ENCODE measurements at places on chromosomes 5 and 9.

DNA sequence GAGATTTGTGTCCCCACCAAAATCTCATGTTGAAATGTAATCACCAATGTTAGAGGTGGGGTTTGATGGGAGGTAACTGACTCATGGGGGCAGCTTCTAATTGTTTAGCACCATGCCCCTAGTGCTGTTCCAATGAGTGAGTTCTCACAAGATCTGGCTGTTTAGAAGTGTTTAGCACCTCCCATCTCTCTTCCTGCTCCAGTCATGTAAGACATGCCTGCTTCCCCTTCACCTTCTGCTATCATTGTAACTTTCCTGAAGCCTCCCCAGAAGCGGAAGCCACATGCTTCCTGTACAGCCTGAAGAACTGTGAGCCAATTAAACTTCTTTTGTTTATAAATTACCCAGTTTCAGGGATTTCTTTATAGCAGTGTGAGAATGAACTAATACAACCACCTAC lies 170.5 kb downstream of the NDUFS4 start:
- no peak for DNase-seq

GRCh38 chr5:56075361-56075760 lies 80.6 kb upstream of the IL6ST start:
- DNase-seq, result no peak

- DNase-seq, result no peak
These were observed 30.6 kb upstream of the ADAMTS6 start for GRCh38 chr5:65512170-65512937.

DNA sequence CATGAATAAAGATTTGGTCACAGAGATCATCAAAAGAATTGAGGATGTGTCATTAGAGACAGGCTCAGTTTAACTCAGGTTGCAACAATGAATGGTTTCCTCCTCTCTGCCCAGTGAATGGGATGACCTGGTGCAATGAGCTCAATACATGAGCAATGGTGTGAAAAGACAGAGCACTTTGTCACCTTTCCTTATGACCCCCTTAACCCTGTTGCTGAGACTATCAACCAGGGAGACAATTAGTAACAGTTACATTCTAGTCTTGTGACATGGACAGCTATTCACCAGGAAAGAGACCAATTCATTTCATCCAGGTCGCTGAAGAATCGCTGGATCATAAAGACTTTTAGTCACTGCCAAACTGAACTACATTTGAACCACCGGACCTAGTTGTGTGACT lies 19.9 kb upstream of the CDH6 start:
- DNase-seq, result no peak

DNA sequence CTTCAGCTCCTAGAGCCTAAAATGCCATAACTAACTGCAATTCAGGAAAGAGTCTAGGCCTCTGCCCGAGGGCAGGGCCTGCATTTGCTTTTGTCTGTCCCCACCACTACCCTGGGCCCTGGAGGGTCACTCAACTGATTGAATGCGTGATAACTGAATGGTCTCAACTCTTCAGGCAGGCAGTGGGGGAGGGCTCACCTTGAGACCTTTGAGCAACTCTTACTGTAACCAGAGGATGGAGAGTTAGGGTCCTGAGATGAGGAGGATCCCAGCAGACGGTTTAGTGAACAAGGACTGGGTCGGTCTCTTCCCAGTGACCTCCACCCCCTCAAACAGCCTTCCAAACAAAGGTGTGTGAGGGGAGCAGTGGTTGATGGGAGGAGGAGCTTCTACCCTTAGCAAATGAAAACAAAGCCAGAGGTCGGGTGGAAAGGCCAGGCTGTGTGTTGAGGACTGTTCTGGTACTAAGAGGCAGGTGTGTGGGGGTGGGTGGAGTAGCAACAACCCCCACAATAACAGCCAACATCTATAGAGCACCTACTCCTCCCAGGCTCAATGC lies 59.4 kb downstream of the CXXC5 start:
- DNase-seq, result no peak

- no peak for DNase-seq
These were observed 74.5 kb downstream of the PTCD2 start for GRCh38 chr5:72394688-72395087.

DNA sequence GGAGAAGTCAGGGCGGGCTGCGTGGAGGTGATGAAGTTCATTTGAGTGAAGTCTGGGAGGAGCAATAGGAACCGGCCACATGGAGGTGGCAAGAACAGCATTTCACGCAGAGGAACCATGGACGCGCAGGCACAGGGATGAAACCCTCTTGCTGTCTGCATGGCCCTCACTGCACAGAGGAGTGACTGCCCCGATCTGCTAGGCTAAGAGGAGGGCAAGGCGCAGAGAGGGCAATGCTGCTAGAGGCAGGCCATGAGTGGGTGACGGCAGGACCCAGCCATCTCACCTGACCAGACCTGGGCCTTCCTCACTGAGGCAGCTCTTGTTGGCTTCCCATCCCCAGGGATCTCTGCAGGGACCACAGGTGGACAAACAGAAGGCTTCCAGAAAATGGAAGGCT lies 90.3 kb downstream of the BARX1 start:
- DNase-seq, result no peak

GRCh38 chr9:112286926-112287325 lies 46.5 kb downstream of the PTBP3 start:
- no peak for DNase-seq

GRCh38 chr9:87479801-87480201 lies 17.9 kb upstream of the DAPK1 start:
- no peak for DNase-seq

DNA sequence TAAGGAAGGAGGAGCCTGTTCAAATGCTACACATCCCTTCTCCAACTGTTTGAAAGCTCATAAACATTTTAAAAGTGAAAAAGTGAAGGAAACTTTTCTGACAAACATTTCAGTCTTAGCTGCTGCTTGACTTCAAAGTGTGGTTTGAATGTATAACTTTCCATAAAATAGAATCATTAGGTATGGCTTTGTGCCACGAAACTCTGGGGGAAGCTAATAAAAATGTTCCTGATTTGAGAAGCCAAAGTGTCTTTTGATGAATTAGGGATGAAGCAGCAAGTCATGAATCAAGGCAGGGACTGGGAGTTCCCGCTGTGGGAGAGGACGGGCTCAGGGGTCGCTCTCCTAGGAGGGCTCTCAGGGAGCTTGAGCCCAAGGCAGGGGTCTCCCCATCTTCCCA lies 15.3 kb downstream of the MVB12B start:
- no peak for DNase-seq

DNA sequence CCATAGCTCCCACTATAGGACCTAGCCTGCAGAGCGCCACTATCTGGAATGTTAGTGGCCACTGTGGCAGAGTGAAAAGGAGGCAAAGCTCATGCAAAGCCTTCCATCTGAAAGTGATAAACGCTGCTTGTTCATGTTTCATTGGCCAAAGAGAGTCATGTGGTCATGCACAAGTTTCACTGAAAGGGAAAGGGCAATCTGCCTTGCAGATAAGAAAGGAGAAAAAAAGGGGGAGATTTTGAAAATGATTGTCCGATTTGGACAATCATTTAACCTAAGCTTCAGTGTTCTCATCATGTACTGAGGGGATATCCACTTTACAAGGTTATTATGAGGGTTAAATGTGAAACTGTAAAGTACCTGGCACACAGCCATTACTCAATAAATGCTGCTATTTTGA lies 9.0 kb upstream of the MOB3B start:
- DNase-seq, result no peak

- DNase-seq, result no peak
These were observed 188.6 kb downstream of the ADGRV1 start for GRCh38 chr5:90747175-90747574.

- DNase-seq, result no peak
These were observed 408.0 kb downstream of the EBF1 start for GRCh38 chr5:158691631-158692255.

DNA sequence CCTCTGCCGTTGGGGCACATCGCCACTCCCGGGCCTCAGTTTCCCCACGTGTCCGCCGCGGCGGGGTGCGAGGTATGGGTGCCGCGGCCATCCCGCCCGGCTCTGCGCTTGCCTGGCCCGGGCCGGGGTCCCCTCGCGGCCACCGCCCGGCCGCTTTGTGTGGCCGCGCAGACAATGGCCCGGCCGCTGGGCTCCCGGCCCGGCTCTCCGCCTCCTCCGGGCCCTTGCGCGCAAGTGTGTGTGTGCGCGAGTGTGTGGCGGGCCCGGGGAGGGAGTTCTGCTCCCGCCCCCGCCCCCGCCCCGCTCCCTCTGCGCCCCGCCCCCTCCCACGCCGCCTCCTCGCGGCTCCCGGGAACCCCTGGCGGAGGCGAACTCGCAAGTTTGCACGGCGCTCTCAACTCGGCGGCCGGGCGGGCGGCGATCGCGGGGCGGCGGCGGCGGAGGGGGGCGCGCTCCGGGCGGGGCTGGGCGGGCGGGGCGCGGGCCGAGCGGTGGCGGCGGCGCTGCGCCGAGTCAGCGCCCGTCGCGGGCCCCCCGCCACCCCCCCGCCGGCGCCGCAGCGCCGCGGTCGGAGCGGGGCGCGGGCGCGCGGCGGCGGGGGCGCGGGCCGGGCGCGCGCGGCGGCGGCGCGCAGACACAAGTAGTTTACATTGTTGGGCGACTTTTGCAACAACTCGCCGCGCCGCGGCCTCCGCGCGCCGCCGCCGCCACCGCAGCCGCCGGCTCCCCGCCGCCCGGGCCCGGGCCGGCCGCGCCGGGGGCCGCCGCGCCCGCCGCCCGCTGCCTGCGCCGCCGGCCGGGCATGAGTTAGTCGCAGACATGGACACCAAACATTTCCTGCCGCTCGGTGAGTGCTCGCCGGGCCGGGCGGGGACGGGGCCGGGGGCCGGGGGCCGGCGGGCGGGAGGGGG lies at the start of gene RXRA:
TSS of gene RXRA (plus strand) at position 643 of the 911 bp plus-strand sequence. CDS start at position 820, 177 bp downstream.
- peak; percentile 15 for DNase-seq

DNA sequence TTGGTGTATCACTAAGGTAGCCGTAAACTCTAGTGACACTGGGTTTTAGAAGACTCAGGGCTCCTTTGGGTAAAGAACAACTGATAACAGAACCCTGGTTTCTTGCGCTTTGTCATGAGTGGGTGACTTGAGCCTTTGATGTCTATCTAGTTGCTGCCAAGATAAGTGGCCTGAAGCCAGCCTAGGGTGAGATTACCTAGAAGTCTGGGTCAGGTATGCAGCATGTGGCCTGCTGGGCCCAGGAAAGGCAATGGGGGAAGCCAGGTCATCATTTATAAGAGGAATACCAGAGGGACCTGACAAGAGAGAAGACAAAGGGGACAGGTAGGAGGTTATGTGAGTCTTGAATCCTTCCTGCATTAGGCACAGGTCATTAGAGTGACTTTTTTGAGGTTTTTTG lies 23.2 kb upstream of the GARNL3 start:
- DNase-seq, result no peak

DNA sequence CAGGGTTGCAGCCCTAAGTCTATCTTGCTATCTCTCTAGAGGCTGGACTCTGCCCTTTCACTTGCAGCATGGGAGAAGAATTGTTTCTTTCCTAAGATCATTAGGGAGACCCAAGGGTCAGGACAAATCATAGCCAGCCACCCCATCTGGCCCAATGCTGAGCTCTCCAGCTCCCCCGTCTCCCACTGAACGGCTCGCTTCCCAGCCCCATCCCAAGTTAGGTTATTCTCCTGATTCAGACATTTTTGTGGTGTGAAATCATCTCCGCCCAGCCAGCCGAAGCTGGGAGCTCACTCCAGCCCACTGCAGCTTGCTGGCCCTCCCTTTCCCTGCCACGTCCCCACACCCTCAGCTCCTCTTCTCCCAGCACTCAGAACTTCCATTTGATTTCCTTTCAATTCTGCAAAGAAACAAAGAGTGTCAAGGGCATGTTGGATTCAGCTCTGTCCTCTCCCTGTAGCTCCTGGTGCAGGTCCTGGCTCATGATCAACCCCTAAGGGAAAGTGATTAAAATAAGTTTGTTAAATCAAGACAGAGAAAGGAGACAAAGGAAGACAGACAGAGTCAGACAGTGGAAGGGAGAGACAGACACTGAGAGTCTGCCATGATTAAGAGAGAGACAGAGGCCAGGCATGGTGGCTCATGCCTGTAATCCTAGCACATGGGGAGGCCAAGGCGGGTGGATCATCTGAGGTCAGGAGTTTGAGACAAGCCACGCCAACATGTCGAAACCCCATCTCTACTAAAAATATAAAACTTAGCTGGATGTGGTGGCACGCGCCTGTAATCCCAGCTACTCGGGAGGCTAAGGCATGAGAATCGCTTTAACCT lies 12.6 kb upstream of the SPARC start:
- no peak for DNase-seq

- DNase-seq, result no peak
These were observed 39.7 kb downstream of the ZNF366 start for GRCh38 chr5:72467461-72467860.

- no peak for DNase-seq
These were observed 71.5 kb upstream of the EQTN start for GRCh38 chr9:27368316-27368985.

- no peak for DNase-seq
These were observed 836.2 kb downstream of the DNAH5 start for GRCh38 chr5:13108265-13108664.

GRCh38 chr5:5542654-5543053 lies 120.2 kb downstream of the ICE1 start:
- no peak for DNase-seq

- no peak for DNase-seq
These were observed 388.5 kb downstream of the GABRG2 start for GRCh38 chr5:162456086-162456485.

GRCh38 chr9:126411225-126411947 lies 84.8 kb downstream of the MVB12B start:
- no peak for DNase-seq

DNA sequence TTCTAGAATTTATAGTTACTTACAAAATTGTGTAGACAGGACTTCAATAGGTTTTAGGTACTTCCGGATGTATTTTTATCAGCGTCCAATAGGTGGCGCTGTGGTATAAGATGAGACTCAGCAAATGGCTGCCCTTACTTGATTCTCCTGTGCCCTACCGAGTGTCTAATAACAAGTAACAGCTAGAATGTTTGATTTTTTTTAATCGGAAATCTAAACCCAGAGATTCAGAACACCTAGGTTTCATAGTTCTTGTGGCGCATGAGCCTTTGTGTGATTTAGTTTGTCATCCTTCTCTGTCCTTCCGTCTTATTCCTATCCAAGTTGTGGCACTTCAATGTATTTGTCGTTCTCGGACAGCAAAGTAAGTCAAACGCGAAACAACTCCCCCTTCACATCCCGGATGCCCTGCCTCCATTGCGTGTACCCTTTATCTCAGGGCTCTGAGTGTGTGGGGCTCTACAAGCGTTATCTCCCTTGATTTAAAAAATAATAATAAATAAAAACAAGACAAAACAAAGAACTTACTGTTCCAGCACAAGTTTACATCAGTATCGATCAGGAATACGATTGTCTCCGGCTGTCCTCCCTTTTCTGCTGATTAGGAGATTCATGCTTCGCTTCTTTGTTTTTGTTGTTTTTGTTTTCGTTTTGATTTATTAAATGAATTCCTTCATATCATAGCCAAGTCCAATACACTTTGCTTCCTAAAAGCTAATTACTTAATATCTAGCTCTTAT lies 50.7 kb upstream of the SLC30A5 start:
- DNase-seq, result peak; percentile 25

GRCh38 chr9:1495282-1496030 lies 445.3 kb downstream of the DMRT2 start:
- DNase-seq, result no peak

DNA sequence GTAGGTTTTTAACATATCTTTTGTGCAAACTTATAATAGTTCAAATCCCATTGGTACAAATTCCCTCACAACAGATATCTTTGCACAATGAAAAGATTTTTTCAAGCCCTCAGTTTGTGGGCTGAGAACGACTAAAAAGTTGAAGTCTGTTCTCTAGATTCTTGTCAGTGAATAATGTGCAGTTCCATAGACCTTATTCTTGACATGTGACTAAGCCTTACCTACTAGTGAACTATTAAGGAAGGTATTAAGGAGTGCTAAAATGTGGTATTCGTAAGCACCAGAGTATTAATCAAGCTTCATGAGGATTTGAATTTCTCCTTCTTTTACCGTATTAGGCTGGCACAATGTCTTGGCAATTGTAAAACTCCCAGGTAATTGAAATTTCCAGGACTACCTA lies 205.6 kb upstream of the DMRTA1 start:
- no peak for DNase-seq
